ENCODE measurements at places on chromosomes 13 and 19.
A peak's percentile ranks its signal among the peaks of the same experiment; 100 is the strongest.

DNA sequence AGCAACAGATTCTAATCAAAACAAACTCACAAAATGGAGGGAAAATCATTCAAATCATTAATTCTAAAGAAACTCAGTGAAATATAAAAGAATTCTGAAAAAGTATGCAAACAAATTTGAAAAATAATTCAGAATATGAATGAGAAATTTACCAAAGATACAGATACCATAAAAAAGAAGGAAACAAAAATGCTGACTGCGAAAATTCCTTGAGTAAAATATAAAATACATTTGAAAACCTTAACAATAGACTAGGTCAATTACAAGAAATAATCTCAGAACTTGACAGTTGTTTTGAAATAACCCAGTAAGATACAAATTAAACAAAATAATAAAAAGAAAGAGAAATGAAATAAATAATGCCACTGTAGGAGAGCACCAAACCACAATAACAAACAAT is 1289.0 kb downstream of the SLITRK1 start:
- no peak for DNase-seq

DNA sequence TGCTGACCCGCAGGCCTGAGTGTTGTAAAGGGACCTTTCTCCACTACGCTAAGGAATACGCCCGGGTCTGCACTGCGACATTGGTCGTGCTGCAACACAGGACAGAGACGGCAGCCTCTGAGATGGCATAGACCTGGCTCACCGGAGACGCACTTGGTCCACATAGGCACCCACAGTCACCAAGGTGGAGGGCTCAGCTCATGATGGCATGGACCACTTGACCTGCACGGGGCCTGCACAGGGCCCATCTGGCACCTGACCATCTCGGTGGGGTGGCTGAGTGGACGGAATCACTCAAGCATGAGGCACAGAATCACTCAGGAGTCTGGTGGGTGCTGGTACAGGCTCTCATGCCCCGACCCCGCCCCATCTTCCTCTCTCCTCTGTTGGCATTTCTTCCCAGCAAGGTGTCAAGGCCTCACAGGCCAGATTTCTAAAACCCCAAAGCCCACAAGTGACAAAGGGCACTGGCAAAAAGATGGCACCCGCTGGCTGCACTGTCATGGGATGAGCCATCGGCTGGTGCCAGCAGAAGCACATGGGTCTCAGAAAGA is 45.9 kb downstream of the TSHZ3 start:
- DNase-seq: no peak

GRCh38 chr19:35178701-35179100 is 24.2 kb downstream of the FXYD5 start:
- peak; percentile 7 for DNase-seq

- peak; percentile 64 for DNase-seq
Observed at GRCh38 chr19:20359933-20360720, 193.1 kb downstream of the ZNF486 start.

DNA sequence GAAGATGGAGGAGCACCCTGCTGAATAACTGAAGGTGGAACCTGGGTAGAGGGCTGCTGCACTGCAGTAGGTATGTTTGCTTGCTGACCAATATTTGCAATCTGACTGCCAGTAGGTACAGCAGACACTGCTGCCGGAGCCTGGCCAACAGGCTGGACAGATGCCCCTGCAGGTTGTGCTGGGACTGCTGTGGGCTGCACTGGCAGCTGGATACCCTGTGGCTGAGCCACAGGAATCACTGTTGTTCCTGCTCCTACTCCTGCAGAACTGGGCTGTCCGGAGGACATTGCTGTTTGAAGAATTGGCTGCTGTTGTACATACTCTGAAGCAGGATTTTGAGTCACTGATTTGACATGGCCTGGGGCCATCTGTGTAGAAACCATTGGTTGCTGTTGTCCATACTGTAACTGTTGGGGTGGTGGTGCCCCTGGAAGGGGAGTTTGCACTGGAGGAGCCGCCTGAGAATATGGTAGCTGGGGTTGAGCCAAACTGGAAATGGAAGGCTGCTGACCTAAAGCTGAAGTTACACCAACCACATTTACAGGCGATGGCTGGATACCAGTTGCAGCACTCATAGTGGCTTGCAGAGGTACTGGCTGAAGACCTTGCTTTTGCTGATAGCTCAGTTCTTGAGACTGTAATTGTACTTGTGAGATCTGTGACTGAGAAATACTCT is 2.2 kb downstream of the TSC22D1 start:
- peak; percentile 55 for DNase-seq

- no peak for DNase-seq
Observed at GRCh38 chr19:18231775-18232174, 5.5 kb upstream of the PDE4C start.

GRCh38 chr13:39244561-39245230 is 206.4 kb downstream of the NHLRC3 start:
- no peak for DNase-seq

DNA sequence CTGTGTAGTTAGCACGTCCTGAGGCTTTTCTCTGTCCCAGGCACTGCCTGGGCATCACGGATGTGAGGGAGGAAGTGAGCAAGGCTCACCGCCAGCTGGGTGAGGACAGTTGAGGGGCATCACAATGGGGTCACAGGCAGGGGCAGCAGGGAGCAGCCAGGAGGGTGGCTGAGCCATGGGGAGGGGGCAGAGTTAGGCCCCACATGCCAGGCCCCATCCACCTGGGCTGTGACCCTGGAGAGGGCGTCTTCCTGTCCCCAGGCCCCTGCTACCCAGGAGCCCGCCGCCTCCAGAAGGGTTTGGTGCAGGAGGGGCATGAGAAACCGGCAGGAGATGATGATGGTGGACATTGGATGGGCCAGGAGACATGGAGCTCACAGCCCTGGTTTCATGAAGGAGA is 56.8 kb upstream of the F7 start:
- no peak for DNase-seq

GRCh38 chr19:2199215-2199614 is 35.5 kb downstream of the DOT1L start:
- peak; percentile 80 for DNase-seq

DNA sequence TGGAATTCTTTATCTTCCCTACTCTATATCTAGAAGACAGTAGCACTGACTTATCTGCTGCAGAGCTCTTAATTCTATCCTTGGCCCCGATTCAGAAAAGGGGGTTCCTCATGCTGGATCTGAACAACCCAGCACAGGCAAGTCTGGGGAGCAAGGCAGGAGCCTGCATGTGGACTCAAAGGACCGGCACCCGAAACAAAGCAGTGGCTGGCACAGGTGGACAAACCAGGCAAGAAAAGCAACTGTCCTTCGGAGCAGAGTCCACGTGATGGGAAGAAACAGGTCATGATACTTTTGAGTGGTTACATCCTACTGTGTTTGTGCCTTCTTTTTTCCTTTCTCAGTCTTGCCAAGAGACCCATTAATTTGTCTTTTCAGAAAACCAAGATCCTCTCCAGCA is 38.3 kb downstream of the GPR42 start:
- DNase-seq: no peak

- peak; percentile 72 for DNase-seq
Observed at GRCh38 chr13:45340422-45341033, 455 bp downstream of the TPT1 start.

GRCh38 chr19:16018801-16019551 is 57.3 kb upstream of the TPM4 start:
- DNase-seq: peak; percentile 24

DNA sequence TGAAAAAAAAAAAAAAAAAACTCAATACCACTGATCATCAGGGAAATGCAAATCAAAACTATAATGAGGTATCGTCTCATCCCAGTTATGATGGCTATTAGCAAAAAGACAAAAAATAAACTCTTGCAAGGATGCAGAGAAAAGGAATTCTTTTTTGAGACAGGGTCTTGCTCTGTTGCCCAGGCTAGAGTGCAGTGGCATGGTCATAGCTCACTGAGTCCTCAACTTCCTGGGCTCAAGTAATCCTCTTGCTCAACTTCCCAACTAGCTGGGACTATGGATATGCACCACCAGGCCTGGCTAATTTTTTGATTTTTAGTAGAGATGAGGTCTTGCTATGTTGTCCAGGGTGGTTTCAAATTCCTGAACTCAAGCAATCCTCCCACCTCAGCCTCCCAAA is 59.5 kb downstream of the MICU2 start:
- no peak for DNase-seq

- no peak for DNase-seq
Observed at GRCh38 chr19:35750167-35750566, 1.8 kb downstream of the LIN37 start.

DNA sequence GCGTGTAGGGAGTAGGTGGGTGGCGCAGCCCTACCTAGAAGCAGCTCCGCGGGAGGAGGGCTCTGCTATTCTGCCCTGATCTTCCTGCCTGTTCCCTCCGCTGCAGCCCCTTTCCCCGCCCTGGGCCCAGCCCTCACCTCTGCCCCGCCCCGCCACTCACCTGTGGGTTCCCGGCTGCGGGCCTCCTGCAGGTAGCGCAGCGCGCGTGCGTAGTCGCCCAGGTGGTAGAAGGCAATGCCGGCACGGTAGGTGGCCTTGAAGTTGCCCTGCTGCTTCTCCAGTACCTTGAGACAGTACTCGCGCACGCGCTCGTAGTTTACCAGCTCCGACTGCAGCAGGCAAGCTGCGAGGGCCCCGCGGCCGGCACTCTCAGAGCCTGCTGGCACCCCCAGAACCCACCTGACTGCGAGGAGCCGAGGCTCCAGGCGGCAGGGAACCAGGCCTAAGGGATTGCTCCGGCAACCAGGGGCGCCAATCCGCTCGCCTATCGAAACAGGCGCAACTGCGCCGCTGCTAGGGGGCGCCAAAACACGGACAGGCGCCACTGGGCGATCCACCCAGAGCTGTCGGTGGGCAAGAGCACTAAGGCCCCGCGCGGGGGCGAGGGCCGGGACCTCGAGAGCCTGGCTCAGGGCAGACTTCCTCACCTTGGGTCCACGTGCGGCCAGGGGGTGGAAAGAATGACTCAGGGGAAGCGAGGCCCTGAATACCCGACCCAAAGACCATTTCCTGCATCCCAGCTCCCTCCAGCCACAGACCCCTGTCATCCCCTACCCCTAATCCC is 965 bp downstream of the TTC9B start:
- peak; percentile 87 for DNase-seq

GRCh38 chr19:51799034-51799773 is 4.2 kb downstream of the FPR3 start:
- DNase-seq: no peak

GRCh38 chr19:13957051-13957450 is 4.7 kb downstream of the DCAF15 start:
- no peak for DNase-seq

DNA sequence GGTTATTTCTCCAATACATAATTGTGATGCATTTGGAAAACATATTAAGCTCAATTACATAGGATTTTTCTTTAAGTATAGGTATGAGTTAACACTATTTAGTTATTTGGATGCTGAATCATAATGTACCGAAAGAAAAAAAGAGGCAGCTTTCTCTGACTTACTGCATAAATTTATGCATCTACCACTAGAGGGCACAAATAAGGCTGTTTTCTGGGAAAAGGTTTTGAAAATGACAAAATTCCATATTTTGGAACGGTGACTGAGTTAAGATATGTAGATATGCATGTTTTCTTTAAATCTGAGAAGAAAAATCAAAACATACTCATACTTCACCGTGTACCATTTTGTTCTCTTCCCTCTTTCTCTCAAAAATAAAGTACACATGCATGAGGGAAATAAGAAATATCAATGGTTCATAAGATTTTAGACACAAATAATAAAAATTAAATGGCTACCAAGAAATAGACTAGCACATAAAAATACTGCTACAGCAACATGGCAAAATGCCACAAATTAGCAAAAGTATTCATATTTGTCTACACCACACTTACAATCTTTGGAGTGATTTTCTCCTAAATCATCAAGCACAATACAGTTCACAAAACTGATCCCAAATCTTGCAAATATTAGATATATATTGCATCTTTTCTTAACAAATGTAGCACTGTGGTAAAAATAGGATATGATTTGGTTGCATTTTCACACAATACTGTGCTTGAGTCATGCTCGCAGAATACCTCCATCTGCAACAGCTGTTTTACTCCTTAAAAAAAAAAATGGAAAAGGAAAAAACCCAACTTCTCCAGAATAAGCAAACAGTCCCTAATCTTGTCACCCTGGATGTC is 260.0 kb downstream of the FGF14 start:
- no peak for DNase-seq

- DNase-seq: no peak
Observed at GRCh38 chr13:31485651-31486051, 253.7 kb upstream of the RXFP2 start.

DNA sequence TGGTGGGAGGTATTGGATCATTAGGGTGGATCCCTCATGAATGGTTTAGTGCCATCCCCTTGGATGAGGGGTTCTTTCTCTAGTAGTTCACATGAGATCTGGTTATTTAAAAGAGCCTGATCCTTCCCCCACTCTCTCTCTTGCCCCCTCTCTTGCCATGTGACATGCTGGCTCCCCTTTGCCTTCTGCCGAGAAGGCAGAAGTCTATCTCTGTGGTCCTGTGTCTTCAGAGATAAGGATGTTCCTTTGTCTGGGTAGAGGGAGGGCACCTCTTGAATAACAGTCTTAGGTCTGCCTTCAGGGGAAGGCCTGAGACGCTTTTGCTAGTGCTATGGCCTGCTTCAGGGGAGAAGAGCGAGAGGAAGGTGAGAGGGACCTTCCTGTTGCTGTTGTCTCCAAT is 2.0 kb upstream of the ZDHHC20 start:
- no peak for DNase-seq

DNA sequence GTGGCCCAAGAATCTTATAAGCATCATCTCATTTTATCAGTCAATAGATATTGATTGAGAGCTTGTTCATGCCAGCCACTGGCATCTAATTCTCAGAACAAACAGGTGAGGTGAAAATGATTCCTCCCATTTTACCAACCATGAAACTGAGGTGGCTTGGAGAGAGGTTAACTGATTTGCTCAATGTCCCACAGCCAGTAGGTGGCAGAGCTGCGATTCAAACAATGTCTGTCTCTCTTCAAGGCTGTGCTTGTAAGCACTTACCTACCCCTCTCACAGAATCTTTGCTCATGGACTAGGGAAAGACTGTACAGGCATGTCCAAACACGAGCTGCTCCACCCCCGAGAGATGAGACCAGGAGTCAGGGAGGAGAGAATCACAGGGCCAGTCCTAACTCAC is 21.5 kb upstream of the GSX1 start:
- peak; percentile 61 for DNase-seq

DNA sequence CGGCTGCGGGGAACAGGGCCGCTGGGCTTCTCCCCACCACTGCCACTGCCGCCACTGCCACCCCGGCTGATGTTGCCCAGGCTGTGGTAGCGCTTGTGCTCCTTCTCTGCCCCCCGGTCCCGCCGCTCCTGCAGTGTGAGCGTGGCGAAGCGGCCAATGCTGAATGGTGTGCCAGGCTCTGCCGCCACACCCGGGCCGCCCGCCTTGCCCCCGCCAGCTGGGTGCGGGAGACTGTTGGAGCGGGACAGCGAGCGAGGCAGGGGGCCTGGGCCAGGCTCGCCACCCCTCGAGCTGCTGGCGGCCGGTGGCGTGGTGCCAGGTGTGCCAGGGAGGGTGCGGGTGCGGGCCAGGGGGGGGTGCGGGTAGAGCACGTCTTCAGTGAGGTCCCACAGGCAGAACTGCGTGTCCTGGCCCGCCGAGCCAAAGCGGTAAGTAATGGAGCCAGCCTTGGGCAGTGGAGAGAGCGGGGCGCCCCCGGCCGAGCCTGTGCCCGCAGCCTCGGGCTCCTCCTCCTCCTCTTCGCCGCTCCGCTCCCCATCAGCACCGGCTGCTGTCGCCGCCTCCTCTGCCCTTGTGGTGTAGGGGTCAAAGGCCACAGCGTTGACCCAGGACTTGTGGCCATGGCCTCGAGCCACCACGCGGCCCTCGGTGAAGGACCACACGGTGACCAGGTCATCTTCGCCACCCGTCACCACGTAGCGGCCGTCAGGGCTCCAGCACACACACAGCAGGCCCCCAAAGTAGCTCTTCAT is 3.7 kb upstream of the DMPK start:
- DNase-seq: no peak

Data from H9 (cell line).